ENCODE measurements at places on chromosomes 7 and 10.

DNA sequence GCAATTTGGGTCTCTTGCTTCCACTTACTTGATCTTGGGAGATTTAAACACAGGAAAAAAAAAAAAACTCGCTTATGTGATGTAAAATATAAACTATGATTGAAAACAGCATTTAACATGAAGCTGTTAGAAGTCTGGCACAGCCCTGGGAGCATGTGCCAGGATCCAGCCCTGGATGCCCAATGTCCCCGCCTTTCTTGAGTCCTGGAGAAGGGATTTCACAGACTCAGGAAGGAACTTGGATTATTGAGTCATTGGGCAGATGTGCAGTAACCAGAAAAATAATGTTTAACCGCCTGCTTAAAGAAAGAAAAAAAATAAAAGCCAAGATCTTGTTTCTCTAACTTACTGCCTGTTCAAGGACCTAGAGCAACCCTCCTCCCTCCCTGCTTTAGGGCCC lies 3.7 kb upstream of the JCAD start:
- no peak overlapping the region for H3K4me3 ChIP-seq
- no peak overlapping the region for H3K27ac ChIP-seq
- DNase-seq, result no peak
- peaks cover 5% of the 10 kb centered on the region for H3K4me1 ChIP-seq
- H3K36me3 ChIP-seq, result no peaks in the 10 kb centered on the region

DNA sequence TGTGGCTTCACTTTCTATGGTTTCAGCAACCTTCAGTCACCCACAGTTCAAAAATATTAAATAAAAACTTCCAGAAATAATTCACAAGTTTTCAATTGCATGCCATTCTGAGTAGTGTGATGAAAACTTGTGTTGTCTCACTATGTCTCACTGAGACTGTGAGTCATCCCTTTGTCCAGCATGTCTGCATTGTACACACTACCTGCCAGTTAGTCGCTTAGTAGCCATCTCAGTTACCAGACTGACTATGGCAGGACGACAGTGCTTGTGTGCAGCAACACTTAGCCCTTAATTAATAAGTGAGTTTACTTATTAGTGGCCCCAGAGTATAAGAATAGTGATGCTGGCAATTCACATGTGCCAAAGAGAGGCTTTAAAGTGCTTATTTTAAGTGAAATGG lies 22.5 kb downstream of the CCDC186 start:
- H3K4me1 ChIP-seq, result no peaks in the 10 kb centered on the region
- H3K4me3 ChIP-seq, result no peak overlapping the region
- H3K36me3 ChIP-seq, result no peaks in the 10 kb centered on the region
- H3K27me3 ChIP-seq, result no peaks in the 10 kb centered on the region
- no peak overlapping the region for H3K27ac ChIP-seq
- no peak for DNase-seq

GRCh38 chr7:33789871-33790630 lies 115.3 kb upstream of the BMPER start:
- no peaks in the 10 kb centered on the region for H3K27me3 ChIP-seq
- no peak overlapping the region for H3K4me3 ChIP-seq
- H3K27ac ChIP-seq, result no peak overlapping the region
- peaks cover 2% of the 10 kb centered on the region for H3K4me1 ChIP-seq
- no peak for DNase-seq
- no peaks in the 10 kb centered on the region for H3K36me3 ChIP-seq

DNA sequence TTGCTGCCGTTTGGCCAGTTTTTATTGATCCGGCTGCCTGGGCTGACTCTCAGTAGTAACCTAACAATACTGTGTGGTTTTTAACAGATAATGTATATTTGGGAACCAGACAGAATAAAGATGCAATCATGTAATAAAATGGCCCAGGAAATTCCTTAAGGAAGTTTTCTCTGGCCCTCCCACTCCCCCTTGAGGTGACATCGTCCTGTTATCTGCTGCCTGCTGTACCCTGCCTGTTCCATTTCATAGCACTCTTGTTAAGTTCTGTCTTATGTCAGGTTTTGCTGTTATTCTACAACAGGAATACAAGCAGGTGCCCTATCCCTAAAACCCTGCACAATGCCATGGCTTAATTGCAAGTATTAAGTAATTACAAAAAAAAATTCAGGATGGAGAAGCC lies 12.5 kb downstream of the ITGB8 start:
- peak; percentile 42 for DNase-seq
- no peaks in the 10 kb centered on the region for H3K36me3 ChIP-seq
- no peak overlapping the region for H3K4me3 ChIP-seq
- H3K27ac ChIP-seq, result no peak overlapping the region

GRCh38 chr7:4797858-4798705 lies 22.7 kb downstream of the AP5Z1 start:
- DNase-seq, result peak; percentile 67
- no peaks in the 10 kb centered on the region for H3K36me3 ChIP-seq
- no peak overlapping the region for H3K4me3 ChIP-seq
- H3K4me1 ChIP-seq, result no peaks in the 10 kb centered on the region

GRCh38 chr7:95501261-95501832 lies 15.6 kb downstream of the ASB4 start:
- H3K27ac ChIP-seq, result no peak overlapping the region
- no peaks in the 10 kb centered on the region for H3K27me3 ChIP-seq
- no peak for DNase-seq
- H3K4me1 ChIP-seq, result no peaks in the 10 kb centered on the region
- no peak overlapping the region for H3K4me3 ChIP-seq

DNA sequence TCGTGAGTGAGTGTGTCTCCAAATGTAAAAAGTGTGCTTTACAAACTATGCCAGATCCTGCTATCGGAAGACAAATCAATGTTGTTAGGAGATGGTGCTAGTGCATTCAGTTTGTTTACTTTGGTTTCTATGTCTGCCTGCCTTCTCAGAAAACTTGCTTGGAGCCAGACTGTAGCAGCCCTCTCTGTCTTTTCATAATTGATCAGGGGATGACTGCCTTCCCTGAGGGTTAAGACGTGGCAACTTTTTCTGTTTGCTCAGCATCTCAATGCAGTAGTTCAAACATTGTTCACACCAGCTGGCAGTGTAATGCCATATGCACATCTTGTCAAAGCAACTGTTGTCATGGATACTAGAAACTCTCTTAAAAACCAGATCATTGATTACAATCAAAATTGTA lies 118.5 kb downstream of the FOXP2 start:
- H3K4me3 ChIP-seq, result no peak overlapping the region
- no peaks in the 10 kb centered on the region for H3K36me3 ChIP-seq
- no peaks in the 10 kb centered on the region for H3K4me1 ChIP-seq

DNA sequence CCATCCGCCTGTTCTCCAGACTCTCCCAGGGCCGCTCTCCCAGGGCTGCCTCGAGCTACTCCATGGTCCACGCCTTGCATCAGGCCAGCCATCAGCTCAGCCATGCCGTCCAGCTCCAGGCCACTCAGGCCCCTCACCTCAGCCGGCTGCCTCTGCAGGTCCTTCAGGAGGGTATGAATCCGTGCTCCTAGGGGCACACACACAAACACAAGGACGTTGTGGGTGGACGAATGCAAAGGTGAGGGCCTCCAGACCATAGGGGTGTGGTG lies 449.4 kb downstream of the PTPRN2 start:
- no peak overlapping the region for H3K4me3 ChIP-seq
- no peaks in the 10 kb centered on the region for H3K36me3 ChIP-seq
- DNase-seq, result no peak
- H3K27me3 ChIP-seq, result no peaks in the 10 kb centered on the region
- no peak overlapping the region for H3K27ac ChIP-seq

DNA sequence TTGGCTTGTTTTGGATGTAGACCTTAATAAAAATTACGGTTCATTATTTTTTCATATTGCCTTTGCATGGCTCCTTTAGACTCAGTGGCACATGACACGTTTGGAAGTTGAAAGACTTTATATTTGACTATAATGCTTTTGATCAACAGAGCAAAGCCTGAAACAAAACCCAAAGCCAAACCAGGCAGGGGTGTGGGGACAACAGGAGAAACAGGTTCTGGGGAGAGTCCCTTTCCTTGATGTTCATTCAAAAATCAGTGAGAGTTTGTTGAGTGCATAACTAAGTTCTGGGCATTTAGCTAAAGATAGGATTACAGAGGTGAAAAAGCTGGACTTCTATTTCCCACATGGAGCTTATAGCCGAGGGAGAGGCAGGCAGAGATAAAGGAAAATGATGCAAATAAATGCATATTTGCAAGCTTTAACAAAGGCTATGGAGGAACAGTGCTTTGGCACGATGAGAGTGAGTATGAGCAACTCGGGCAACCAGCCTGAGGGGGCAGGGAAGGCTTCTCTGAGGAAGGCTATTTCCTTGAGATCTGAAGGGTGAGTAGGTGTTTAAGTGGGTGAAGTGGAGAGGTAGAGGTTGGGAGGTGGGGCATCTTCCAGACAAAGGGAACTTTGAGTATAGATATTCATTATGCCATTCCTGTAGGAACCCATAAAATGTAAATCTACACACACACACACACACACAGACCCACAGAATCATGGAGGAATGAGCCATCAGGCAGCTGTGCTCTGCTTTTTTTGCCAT lies 34.5 kb upstream of the PDZD8 start:
- no peak for DNase-seq
- no peaks in the 10 kb centered on the region for H3K4me1 ChIP-seq
- no peaks in the 10 kb centered on the region for H3K27me3 ChIP-seq
- H3K27ac ChIP-seq, result no peak overlapping the region
- H3K4me3 ChIP-seq, result no peak overlapping the region

DNA sequence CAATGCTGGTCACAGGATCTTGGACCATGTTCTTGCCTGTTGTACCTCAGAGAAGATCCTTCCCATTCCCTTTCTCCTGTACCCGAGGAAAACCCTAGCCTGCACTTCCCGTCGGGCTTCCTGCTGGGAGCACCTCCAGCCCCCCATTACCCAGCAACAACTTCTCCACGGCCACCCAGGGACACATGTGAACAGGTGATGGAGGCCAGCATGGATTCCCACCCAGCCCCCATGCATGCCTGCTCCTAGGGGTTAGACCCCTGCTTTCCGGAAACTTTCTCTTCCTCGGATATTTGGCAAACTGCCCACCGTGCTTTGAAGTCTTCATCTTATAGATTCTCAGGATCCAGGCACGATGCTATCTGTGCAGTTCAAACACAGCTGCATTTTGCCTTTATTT lies 67.3 kb downstream of the CALML3 start:
- H3K4me1 ChIP-seq, result peaks cover 2% of the 10 kb centered on the region
- no peaks in the 10 kb centered on the region for H3K36me3 ChIP-seq
- H3K27ac ChIP-seq, result no peak overlapping the region
- no peak overlapping the region for H3K4me3 ChIP-seq
- no peak for DNase-seq

DNA sequence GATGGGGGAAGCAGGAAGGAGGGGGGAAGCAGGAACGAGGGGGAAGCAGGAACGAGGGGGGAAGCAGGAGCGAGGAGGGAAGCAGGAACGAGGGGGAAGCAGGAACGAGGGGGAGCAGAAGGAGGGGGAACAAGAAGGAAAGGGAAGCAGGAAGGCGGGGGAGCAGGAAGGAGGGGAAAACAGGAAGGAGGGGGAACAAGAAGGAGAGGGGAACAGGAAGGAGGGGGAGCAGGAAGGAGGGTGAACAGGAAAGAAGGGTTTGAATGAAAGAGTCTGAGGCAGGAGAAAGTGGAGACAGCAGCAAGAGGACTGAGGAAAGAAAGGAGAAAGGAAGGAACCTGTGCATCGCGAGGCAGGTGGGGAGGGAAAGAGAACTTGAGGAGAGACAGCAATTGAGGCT lies 256.6 kb downstream of the PTEN start:
- no peaks in the 10 kb centered on the region for H3K27me3 ChIP-seq
- DNase-seq, result no peak
- H3K4me3 ChIP-seq, result no peak overlapping the region
- no peaks in the 10 kb centered on the region for H3K36me3 ChIP-seq
- no peak overlapping the region for H3K27ac ChIP-seq
- H3K4me1 ChIP-seq, result no peaks in the 10 kb centered on the region

DNA sequence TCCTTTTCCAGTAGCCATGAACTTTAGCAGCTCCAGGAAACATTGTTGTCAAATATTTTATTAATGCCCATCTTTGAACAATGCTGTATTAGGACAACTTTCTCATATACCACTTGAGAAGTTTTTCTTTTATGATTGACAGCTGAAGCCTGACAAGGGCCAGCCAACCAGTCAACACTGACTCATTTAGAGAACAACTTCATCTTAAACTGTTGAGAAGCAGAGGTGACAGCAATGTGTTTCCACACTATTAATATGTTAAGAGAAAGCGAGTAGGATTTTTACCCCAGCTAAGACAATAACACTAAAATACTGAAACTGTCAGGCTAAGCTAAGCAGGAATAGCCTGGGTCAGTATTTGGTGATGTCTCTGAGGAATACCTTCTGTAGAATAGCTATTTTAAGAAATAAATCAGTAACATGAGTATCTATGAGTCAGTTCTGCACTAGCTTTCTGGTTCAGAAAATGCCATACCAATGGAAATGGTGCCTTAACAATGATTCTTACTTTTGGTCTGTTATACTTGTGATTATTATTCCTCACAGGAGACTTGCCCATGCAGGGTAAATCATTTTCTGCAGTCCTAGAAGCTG lies 168.8 kb upstream of the POT1 start:
- DNase-seq, result no peak
- H3K36me3 ChIP-seq, result no peaks in the 10 kb centered on the region
- H3K4me1 ChIP-seq, result no peaks in the 10 kb centered on the region
- no peak overlapping the region for H3K27ac ChIP-seq
- H3K4me3 ChIP-seq, result no peak overlapping the region

- H3K4me1 ChIP-seq, result no peaks in the 10 kb centered on the region
- no peak for DNase-seq
- no peak overlapping the region for H3K27ac ChIP-seq
- H3K36me3 ChIP-seq, result no peaks in the 10 kb centered on the region
- H3K27me3 ChIP-seq, result no peaks in the 10 kb centered on the region
- no peak overlapping the region for H3K4me3 ChIP-seq
Observed at GRCh38 chr7:89776980-89777379, 377.3 kb upstream of the STEAP1 start.

GRCh38 chr10:113933894-113934532 lies 79.6 kb downstream of the NHLRC2 start:
- no peak for DNase-seq
- no peaks in the 10 kb centered on the region for H3K36me3 ChIP-seq
- no peaks in the 10 kb centered on the region for H3K4me1 ChIP-seq
- no peaks in the 10 kb centered on the region for H3K27me3 ChIP-seq
- H3K27ac ChIP-seq, result no peak overlapping the region
- no peak overlapping the region for H3K4me3 ChIP-seq

- no peaks in the 10 kb centered on the region for H3K36me3 ChIP-seq
- no peaks in the 10 kb centered on the region for H3K4me1 ChIP-seq
Observed at GRCh38 chr7:143250822-143251221, 12.4 kb upstream of the GSTK1 start.

Measured in mesendoderm (in vitro differentiated cells).